ENCODE measurements at places on chromosomes 16 and 17.

DNA sequence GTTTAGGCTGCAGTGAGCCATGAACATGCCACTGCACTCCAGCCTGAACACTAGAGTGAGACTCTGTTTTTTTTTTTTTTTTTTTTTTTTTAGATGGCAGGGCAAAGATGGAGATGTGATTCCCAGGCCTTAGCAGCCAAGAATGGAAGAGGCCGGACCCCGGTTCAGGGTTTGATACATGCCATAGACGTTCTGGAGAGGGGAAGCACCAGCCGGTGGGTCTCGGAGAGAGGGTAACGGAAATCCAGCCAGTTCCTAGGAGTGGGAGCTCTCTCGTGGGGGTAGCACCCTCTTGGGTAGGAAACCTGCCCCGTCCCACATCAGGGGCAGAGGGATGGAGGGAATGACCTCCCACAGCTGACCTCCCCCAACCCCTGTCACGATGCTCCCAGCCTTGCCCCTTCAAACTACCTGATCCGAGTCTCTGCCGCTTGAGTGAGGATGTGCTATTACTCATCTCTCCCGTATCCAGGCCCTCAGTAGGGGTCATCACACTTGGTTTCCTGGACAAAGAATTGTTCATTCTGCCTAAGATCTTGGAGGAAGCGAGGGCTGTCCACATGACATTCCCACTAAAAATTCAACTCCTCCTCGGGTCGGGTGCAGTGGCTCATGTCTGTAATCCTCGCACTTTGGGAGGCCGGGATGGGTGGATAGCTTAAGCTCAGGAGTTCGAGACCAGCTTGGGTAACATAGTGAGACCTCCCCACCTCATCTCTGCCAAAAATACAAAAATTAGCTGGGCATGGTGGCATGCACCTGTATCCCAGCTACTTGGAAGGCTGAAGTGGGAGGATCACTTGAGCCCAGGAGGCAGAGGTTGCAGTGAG, 47.3 kb downstream of the MIS12 start:
- DNase-seq, result no peak

DNA sequence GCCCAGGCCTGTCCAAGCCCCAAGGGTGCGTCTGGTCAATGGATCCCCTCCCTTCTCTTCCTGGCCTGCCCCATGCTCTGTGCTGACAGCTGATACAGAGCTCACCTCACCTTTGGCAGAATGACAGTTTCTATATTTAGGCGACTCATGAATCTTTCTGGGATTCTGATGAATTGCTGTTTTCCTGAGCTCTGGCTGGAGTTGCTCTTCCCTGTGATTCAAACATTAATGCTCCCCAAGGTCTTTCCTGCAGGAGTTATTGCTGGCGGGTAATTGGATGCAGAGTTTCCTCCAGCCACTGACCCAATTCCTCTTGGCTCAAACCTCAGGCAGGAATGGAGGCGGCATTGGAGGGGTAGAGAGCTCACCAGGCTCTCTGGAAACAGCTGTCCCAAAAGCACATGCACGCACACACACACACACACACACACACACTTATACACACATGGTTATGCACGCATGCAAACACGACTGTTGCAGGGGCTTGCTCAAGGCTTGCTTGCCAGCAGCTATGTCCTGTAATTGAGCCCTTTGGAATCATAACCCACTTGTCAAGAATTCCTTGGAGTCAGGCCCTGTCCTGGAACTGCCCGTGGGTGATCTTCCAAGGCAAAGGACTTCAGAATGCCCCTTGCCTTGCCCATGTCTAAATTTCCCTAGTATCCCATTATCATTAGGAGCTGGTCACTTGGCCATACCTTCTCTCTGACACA, 128.8 kb downstream of the ASIC2 start:
- DNase-seq, result no peak

GRCh38 chr16:212999-213398, 16.2 kb downstream of the LUC7L start:
- no peak for DNase-seq

GRCh38 chr16:66588981-66589713, 9.9 kb downstream of the CMTM2 start:
- DNase-seq, result peak; percentile 93

DNA sequence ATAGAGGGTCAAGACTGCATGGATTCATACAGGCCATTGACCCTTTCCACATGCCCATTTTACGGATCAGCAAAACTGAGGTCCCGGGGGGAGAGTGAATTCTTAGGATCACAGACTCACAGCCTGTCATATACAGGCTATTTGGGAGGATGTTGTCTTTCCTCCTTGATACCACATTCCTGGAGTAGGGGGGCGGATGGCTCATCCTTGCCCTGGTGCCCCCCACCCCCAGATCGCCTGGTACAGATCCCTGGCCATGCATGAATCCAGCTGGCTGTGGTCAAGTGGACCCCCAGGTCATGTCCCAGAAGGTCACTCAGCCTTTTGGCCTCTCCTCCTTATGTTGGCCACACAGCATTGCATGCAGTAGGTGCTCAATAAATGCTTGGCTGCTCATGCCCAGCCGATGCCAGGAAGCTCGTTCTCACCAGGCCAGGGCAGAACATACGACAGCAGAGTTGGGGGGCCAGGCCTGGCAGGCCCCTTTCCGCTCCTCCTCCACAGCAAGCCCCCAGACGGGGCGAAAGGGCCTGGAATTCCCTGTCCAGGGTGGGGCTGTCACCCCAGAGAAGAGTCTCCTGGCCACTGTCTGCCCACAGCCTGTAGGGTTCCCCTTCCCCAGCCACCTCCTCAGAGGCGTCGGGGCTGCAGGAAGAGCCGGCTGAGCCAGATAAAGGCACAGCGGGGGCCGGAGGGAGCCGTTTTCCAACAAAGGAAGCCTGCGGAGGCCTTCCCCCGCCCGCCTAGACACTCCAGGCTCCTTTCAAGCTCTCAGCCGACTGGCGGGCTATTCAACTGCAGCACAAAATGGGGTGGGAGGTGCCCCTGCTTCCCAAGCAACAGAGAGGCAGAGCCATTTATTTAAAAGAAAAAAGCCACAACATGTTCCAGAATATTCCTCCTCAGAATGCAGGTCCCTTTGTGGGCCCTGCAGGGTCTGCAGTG, 215.7 kb upstream of the CIBAR2 start:
- DNase-seq, result peak; percentile 96

GRCh38 chr16:2884041-2884451, 1.0 kb downstream of the FLYWCH2 start:
- no peak for DNase-seq

- no peak for DNase-seq
These were observed 319.3 kb upstream of the CCL2 start for GRCh38 chr17:33935822-33936221.

DNA sequence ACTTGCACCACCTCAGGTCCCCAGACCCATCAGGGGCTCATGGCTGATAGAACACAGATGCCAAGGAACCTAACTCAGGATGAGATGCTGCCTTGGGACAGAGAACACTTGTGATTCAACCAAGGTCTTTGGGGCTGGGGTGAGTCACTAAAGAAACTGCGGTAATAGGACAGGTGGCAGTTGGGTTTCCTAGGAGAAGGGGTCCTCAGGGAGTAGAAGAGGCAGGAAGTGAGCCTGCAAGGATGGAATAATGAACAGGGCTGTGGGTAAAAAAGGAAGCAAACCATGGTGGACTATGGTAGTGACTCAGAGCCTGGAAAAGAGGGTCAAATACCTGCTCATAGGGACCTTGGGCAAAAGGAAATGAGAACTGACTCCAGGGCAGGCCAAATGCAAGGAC, 6.5 kb upstream of the PNPO start:
- DNase-seq, result no peak

DNA sequence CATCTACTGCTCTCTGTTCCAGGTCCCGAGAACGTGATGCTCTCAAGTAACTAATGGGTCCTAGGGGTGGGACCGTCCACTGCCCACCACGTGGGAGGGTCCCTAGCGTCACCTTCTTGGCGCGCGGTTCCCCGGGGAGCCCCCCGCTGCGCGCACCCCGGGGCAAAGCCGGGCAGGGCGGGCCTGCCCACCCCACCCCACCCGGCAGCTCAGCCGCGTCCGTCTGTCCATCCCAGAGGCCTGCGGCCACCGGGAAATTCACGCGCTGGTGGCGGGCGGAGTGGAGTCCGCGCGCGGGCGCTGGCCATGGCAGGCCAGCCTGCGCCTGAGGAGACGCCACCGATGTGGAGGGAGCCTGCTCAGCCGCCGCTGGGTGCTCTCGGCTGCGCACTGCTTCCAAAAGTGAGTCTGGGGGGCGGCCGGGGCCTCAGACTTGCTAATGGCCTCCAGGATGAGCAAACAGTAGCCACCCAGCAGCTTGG, 494 bp downstream of the PRSS41 start:
- no peak for DNase-seq

- no peak for DNase-seq
These were observed 34.2 kb upstream of the ACSM2B start for GRCh38 chr16:20610211-20610891.

- DNase-seq, result no peak
These were observed 1.8 kb upstream of the TPPP3 start for GRCh38 chr16:67395105-67395457.

- peak; percentile 91 for DNase-seq
These were observed 3.3 kb upstream of the HOXB8 start for GRCh38 chr17:48618256-48618896.

DNA sequence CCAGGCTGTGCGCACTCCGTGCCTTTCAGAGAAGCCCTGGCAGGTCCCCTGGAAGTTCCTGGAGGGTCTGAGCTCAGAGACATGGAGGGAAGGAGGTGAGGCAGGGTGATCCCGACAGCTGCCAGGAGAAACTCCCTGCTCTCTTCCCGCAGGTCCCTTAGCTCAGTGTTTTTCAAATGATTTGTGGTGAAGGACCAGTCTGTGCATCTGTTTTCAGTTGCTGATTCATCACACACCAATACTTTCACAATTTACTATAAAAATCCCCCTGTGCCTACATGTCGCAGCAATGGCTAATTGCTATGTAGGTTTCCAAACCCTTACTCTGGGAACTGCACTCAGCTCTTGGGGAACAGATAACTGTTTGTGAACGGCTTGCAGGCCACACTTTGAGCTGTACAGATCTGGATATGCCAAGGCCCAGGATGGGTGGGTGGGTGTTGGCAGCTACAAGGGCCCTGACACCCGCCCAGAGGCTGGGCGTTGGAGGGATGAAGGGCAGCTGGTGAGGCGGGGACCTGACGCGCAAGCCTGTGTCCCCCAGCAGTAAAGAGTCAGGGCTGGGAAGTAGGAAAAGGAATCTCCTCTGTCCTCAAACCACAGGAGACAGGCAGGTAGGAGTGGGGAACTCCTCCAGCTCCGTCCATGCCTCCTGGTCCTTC, 20.5 kb upstream of the EMP2 start:
- no peak for DNase-seq

DNA sequence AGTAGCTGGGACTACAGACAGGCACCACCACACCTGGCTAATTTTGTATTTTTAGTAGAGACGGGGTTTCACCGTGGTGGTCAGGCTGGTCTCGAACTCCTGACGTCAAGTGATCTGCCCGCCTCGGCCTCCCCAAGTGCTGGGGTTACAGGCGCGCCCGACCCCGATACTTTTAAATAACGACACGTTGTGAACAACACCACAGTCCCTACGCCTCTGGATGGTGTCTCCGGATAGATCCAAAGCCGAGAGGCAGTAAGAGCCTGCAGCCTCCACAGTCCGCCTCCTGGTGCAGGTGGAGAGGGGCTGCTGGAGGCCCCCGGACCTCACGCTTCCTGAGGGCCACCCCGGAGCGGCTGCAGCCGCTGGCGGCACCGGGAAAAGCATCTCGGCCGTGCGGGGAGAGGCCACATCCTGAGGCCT, 741 bp upstream of the TLCD3A start:
- DNase-seq, result peak; percentile 49

GRCh38 chr16:48160575-48160974, 4.8 kb upstream of the ABCC12 start:
- no peak for DNase-seq

DNA sequence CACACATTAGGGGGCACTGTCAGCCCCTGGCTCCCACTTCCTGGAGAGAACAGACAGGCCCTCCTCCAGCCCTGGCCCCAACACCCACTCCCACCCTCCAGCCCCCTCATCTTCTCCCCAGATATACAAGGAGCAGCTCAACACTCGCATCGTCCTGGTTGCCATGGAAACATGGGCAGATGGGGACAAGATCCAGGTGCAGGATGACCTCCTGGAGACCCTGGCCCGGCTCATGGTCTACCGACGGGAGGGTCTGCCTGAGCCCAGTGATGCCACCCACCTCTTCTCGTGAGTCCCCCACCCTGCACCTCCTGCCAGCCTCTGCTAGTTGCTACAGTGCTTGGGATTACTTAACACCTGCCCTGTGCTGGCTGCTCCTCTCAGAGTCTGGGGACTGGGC, 14.4 kb downstream of the ADAM11 start:
- DNase-seq, result no peak

- no peak for DNase-seq
These were observed 28.8 kb downstream of the MAP2K3 start for GRCh38 chr17:21313320-21313719.

DNA sequence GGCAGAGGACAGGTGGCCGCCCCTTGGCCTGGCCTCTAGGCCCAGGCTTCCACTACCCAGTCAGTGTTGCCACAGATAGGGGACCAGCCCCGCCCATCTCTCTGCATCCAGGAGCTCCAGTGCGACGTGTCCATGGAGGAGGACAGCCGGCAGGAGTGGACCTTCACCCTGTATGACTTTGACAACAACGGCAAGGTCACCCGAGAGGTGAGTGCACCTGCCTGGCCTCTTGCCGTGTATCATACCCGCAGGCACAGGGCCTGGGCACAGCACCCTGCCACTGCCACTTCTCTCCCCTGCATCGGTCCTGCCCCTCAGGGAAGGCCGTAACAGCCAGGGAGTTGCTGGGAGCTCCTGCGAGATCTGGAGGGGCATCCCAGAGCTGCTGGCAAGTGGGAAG, 55.7 kb downstream of the SNX20 start:
- no peak for DNase-seq

GRCh38 chr16:1890708-1891050, 18.7 kb upstream of the MEIOB start:
- no peak for DNase-seq

- no peak for DNase-seq
These were observed 23.1 kb downstream of the ACLY start for GRCh38 chr17:41895617-41896016.

DNA sequence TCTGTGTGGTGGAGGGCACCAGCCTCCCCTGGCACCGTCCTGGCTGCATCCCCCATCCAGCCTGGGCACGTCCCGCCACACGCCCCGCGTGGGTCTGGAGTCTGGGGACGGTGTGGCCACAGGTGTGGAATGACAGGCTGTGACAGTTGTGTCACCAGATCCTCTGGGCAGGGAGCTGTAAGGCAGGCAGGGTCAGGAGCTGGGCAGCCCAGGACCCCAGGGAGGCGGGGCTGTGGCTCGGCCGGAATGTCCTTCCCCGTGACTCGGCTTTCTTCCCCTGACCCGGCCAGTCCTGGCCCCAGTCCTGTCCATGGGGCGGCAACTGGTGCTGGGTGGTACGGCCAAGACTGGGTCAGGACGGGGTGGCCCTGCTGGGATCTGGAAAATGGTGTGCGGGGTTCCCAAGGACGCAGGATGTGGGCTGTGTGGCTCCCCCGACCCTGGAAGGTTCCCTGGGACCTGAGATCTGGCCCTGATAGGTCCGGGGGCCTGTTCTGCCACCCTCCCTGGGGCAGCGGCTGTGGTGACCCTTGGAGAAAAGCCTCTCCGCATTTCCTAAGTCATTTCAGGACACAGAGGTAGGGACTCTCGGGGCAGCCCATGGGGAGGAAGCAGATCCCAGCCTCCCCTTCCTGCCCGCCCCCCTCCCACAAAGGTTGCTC, 3.3 kb upstream of the SLC16A3 start:
- DNase-seq, result no peak

- no peak for DNase-seq
These were observed 11.2 kb upstream of the NGFR start for GRCh38 chr17:49483599-49484509.
